ENCODE measurements at places on chromosomes 7 and 10.

DNA sequence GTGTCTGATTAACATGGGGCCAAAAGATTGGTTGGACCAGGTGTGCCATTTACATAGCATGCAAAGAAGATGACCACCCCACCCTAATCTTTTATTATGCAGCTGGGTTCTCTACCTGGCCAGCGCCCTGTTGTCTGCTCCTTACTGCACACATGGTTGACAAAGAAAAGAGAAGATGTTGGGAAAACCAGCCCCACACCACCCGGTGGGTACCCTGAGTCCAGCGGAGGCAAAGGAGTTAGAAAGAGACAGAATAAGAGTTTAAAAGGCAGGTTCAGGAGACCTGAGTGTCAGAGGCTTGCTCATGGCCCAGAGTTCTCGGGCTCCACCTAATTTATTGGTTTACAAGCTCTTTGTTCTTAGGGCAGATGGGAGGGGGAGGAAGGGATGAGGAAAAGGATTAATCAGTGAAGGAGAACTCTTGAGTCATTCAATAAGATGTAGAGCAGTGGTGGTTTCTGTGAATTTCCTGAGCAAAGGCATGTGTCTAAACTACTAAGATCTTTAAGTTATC, 24.1 kb upstream of the ABCA13 start:
- no peak for DNase-seq

GRCh38 chr7:51303142-51303525, 13.5 kb downstream of the COBL start:
- DNase-seq, result no peak

- no peak for DNase-seq
Measured at GRCh38 chr10:20984662-20985061, 87.6 kb upstream of the NEBL start.

GRCh38 chr10:111123883-111124282, 47.1 kb downstream of the ADRA2A start:
- DNase-seq, result no peak

- DNase-seq, result no peak
Measured at GRCh38 chr7:51633596-51633995, 317.0 kb upstream of the COBL start.

DNA sequence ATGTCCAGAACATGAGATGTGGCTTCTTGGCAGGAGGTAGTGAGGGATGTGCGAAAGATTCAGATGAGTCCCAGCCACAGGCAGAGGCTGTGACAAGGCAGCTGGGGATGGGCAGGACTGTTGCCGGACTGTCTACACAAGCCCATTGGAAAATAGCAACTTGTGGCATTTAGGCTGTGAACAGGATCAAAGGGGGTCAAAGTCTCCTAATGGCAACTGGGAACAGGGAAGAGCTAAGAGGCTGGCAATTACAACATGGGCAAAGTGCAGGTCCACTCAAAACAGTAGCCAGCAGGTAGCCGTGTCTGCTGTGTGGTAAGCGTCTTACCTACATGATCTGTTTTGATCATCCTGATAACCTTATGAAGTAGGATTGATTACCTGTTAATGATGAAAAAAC, 254.2 kb upstream of the ZNF32 start:
- no peak for DNase-seq

GRCh38 chr7:1052031-1052818, 7.9 kb downstream of the GPR146 start:
- no peak for DNase-seq

DNA sequence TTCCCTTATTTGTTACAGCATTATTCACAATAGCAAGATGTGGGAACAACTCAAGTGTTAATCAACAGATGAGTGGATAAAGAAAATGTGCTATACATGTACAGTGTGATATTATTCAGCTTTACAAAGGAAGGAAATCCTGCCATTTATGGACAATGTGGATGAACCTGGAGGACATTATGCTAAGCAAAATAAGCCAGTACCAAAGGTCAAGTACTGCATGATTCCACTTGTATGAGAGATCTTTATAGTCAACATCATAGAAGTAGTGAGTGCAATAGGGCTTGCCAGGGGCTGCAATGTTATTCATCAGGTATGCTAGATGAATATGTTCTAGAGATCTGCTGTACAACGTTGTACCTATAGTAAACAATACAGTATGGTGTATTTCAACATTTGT, 138.5 kb upstream of the AGR3 start:
- no peak for DNase-seq

GRCh38 chr10:1413256-1413655, 324.1 kb downstream of the ADARB2 start:
- DNase-seq, result no peak

GRCh38 chr10:13117841-13118783, 18.1 kb downstream of the OPTN start:
- DNase-seq, result no peak

- DNase-seq, result no peak
Measured at GRCh38 chr10:77204171-77204570, 433.4 kb downstream of the KCNMA1 start.

DNA sequence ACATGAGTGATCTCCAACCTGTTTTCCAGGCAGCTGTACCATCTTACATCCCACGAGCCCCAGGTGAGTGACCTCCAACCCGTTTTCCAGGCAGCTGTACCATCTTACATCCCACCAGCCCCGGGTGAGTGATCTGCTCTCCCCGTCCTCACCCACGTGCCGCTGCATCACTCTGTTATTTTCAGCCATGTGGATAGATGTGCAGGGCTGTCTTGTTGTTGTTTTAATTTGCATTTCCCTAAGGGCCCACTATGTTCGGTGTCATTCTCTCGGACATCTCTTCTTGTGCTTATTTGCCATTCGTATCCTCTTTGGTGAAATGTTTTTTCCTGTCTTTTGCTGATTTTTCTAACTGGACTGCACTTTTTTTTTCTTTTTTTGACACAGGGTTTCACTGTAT, 17.9 kb upstream of the LARP4B start:
- DNase-seq, result no peak

DNA sequence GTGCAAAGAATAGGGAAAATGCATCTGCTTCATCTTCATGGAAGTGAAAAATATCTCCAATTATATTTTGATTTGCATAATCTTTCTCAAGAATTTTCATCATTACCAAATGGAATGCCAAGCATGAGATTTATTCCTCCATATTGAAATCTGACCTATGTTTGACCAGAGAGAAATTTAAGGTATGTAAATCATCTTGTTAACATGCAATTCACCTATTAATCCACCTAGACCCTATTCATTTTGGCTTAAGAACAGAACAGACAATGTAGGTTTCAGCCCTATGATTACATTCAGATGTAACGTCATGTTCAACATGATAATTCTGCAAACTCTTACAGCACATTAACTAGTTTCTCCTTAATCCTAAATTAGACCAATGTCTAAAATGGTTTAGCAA, 30.8 kb upstream of the TMEM140 start:
- no peak for DNase-seq

DNA sequence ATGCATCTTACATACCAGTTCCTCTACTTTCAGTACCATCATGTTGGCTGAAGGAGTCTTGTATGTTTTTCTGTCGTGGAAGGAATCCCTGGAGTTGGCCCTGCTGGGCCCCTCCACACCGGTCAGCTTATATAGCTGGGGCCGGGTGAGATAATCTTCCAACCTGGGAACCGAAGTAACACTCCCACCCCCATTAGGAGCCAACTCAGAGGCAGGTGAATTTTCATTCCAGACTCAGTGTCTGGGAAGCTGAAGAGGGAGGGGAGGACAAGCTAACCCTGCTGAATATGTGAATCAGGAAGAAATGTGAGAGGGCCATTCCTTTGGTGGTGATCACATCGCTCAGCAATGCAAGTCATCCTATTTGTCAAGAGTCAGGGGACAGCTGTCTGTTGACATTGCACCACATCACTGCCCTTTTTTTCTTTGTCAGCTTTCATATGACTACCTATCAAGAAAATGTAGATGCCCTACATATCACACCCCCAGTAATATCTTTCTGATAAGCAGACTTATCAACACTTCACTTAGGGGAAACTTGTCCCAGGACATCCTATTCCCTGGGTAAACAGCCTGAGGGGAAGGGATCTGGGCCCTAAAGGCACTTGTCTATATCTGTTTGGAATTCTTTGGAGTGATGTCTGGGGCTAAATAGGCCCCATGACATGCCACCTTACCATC, at the start of gene ANKRD1:
TSS of gene ANKRD1 (minus strand) at position 102 of the 681 bp plus-strand sequence. CDS start at position 42, 60 bp downstream.
- DNase-seq, result no peak

DNA sequence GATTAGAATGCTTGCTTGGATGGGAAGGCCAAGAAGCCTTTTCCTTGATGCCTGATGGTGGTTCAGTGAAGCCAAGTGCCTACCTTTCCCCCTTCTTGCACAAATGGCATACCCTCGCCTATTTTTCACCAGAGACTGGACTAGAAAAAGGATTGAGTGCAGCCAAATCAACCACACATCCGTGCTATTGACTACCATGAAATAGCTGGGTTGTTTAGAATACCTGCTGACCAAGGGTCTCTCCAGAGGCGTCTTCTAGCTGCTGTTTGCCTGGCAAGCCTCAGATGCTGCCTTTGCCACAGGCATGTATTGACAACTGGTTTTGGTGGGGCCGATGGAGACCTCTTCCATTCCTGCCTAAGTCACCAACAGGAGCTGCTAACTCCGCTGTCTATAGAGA, 146.5 kb downstream of the NRF1 start:
- no peak for DNase-seq

DNA sequence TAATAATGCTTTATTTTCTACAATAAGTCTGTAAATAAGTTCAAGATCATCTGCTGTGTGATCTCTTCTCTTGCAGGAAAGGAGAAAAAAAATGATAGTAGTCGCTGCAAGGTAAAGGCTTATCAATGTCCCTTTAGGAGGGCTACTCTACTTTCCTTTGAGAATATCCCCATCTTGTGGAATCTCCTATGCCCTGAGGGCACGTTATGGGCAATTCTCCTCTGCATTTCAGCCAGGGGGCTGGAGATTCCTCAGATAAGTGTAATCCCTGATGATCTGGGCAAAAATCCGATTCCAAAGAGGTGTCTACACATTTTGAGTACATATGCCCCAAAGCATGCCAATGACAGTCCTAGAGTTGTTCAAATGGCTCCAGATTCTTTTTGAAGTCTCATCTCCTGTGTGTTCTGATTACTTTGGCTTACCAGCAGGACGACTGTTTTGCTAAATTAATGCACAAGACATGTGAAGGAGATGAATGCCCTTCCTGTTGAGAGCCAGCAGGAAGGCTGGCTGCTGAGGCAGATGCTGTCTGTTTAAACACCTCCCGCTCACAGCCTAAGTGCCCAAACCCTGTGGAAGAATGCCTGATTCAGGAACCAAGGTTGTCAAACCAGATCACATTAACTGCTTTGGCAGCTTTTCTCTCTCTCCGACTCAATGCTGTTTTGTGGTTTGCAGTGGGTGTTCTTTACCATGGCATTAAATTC, 171.2 kb upstream of the COL1A2 start:
- no peak for DNase-seq

DNA sequence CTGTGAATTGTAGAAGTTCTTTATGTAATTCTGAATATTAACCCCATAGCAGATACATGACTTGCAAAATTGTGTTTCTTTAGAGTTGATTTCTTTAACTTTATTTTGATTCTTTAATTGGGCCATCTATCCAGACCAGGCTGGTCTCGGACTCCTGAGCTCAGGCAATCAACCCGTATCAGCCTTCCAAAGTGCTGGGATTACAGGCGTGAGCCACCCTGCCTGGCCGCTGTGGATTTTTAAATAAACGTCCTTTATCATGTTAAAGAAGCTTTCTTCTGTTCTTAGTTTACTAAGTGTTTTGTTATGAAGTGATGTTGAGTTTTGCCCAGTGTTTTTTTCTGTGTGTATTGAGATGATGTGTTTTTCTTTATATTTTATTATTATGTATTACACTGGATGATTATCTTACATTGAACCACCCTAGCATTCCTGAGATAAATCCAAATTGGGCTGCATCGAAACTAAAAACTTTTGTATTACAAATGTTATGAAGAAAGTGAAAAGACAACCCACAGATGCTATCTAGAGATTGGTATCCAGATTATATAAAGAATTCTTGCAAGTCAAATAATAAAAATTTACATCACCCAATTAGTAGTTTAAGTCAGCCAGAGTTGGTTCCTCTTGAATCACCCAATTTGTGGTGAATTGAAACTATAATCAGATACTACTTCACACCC, 118.1 kb downstream of the TPST1 start:
- no peak for DNase-seq

DNA sequence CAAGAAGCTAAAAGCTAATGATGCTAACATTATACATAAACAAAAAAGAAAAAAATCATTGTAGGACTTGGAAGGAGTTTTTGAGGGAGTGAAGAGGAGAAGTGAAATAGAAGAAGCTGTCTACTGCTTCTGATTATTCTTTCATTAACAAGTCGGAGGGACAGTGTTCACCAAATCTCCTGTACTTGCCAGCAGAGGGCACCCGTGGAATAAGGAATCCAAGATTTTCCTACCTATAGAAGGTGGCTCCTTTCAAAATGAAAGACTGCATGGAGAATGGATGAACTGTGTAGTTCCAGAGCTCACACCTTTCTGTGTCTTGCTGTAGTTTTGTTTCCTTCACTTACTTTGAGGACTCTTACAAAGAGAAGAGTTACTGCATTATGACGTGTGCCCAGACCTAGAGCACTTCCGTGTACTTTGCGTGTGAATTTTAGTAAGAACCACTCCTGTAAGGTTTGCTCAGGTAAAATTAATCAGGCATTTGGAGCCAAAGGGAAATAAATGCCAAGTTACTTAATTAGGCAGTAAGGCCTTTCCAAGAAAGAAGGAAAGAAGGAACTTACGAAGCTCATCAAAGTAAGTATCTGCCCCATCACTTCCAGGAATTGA, 145.1 kb downstream of the SEMA3D start:
- DNase-seq, result peak; percentile 60
